ENCODE measurements at places on chromosomes 11 and 22.

- DNase-seq: no peak
These were observed 11.0 kb downstream of the TANGO2 start for GRCh38 chr22:20031732-20032406.

GRCh38 chr11:114080219-114080618, 20.7 kb downstream of the ZBTB16 start:
- DNase-seq: no peak

- no peak for DNase-seq
These were observed 13.7 kb downstream of the NARS2 start for GRCh38 chr11:78560826-78561484.

- DNase-seq: no peak
These were observed 21.0 kb upstream of the MIEF1 start for GRCh38 chr22:39481054-39481453.

GRCh38 chr11:66857234-66857926, 516 bp downstream of the LRFN4 start:
- no peak for DNase-seq

GRCh38 chr11:105610871-105611571, 1.1 kb downstream of the GRIA4 start:
- DNase-seq: no peak

DNA sequence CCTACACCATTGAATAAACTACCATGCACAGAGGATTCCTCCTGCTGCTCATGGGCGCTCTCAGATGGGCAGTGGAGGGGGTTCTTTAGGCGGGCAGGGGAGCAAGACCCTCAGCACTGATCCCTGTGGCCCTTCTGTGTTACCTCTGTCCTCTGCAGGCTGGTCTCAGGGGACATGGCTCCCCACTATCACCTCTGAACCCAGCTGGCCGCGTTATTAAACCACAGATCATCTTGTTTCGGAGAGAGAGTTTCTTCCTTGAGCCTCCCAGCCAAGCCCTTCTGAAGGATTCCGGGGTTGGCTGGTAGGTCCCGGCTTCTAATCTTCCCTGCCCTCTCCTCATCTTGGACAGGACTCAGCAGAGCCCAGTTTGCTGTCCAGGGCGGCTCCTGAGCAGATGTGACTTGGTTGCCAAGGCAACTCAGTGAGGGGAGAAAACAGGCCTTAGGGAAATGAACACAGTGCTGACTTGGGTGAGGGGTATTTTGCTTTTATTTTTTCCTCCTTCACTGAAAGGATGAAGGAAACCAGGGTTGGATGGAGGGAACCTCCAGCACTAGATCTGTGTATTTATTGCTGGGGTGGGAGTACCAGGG, 13.3 kb downstream of the APOL3 start:
- no peak for DNase-seq

DNA sequence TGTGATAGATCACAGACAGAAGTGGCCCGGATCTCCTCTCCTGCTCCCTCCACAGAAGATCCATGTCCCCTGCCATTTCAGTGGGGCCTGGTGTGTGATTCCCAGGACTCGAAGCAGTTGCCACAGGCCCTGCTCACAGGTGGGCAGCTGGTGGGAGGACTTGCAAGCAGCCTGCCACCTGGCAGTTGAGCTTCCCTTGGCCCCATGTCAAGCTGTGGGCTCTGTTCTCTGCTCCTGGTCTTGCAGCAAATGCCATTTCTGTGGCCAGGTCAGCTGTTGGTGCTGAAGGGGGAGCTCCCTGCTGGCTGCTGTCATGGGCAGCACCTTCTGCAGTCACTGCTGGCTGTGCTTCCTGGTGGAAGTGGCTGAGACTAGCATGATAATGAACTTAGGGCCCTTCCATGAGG, 59.1 kb upstream of the SLC22A12 start:
- no peak for DNase-seq

- DNase-seq: no peak
These were observed 101.4 kb downstream of the C11orf58 start for GRCh38 chr11:16839821-16840220.

GRCh38 chr11:22753416-22753815, 76.2 kb downstream of the SVIP start:
- DNase-seq: no peak

DNA sequence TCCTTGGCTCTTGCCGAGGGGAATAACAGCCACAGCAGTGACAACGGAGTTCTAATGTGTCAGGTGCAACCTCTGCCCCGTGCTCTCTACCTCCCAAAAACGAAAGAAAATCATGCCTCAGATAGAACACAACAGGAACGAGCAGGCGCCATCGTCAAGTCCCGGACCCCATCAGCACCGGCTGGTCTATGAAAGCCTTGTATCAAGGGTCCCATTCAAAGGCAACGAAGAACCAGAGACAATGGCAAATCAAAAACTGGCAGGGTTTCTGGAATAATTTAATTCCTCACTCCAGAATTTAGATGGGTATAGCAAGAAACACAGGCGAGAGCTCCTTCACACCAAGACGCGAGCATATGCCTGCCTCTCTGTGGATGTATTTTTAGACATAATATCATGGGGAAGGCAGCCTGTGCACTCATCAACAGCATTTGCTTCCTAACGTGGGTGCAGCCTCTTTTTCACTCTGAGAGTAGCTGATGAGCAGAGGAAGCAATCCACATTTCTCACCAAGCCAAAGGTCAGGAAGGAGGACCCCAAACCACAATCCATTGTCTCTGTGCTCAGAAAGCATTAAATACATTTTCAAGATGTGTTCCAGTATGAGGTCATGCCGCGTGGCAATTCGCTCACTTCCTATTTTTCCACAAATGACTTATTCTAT, 193.4 kb upstream of the BLID start:
- DNase-seq: no peak

- DNase-seq: no peak
These were observed 4.6 kb upstream of the ACER3 start for GRCh38 chr11:76856106-76856505.

DNA sequence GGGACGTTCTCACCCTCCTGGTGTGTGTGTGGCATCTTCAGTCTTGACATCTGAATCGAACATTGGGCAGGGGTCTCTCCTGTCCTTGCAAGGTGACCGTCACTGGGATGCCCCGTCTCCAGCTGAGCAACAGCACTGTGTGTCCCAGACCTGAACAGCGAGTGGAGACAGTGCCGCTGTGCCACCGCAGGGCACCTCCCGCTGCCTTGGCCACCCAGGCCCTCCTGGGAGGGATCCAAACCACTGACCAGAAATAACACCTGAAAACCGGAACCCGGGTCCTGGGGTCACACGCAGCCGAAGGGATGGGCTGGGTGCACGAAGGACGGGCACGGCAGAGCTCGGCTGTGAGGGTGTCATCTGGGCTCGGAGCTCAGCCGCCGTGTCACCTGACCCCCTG, 102.2 kb downstream of the BRD1 start:
- no peak for DNase-seq

DNA sequence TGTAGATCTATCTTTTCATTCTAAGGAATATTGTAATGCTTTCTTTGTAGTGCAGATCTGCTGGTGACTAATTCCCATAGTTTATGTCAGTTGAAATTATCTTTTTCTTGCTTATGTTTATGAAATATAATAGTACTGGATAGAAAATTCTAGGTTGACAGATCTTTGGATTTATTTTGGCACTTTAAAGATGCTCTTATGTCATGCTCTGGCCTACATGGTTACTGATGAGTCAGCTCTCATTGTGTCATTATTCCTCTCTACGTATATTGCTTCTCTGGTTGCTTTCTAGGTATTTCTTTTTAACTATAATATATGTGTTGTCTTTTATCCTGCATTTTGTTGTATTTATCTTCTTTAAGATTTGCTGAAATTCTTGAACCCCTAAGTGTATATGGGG, 955.5 kb upstream of the CHORDC1 start:
- no peak for DNase-seq

DNA sequence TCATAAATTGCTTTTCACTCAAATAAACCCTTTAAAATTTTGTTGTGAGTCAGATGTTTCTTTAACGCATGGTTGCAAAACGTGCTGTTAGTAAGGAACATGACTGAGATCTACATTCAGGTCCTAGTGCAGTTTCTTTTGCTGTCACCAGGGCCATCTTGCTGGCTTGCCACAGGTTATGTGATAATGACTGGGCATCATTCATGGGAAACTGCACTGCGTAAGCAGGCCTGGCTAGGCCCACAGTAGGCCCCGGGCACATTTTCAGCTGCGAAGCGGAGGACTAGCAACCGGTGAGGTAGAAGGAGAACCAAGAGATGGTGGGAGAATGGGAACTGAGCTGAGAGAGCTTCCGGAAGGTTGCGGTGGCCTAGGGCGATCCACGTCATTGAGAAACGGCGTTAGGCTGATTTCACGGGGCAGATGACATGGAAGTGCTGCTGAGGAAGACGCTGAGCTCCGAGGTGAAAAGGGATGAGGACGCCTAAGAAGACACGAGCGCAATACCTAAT, 3.2 kb upstream of the KLHDC7B start:
- no peak for DNase-seq

DNA sequence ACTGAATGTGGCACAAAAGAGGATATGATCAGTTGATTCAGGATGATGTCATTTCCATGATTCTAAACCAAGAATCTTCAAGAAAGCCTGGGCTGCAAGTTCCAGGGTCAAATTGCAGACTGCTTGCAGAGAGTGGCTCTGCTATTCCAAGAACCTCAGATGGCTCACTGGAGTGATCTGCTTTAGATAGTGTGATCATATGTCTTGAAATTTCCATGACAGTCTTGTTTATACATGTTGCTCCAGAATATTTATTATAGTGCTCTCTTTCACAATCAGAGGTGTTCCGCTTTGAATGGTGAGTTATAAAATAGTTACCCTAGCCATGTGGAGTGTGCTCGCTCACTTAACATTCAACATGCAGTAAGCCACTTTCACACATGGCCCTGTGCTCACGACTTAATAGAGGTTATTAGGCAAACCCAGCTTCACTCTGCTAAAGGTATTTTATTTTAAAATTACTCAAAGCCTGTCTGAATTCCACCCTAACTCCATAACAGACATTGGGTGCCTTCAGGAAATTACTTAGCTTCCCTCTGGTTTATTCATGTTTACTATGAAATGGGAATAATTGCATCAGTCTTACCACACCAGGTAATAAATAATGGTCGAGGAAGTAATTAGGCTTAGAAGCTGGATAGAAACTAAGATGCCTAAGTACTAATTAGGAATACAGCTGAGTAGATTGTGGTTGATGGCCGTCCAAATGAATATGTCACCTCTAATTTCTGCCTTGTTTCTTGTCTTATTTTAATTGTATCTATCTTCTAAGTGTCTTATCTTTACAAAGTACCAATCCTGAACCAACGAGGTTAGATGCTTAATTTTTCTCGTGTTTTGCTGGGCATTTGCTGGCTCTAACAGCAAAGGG, 187.9 kb downstream of the ETS1 start:
- no peak for DNase-seq

- peak; percentile 19 for DNase-seq
These were observed 27.9 kb upstream of the LRRC32 start for GRCh38 chr11:76698321-76699043.
